ENCODE measurements at places on chromosomes 13 and 19.
A peak's percentile ranks its signal among the peaks of the same experiment; 100 is the strongest.

DNA sequence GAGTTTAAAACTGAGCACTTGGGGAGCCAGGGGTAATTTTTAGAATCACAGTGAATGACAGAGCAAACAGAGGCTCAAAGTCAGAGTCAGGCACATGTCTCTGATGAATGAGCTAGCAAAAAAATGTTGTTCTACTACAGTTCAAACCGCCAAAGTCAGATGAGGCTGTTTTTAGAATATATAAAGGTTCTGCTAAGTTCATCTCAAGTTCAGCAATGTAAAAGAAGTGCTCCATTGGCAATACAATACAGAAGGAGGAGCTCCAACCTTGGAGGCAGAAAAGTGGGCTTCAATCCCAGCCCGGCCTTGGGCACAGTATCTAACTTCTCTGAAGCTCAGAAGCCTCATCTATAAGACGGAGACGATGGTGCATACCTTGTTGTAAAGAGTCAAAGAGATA is 70.1 kb upstream of the IPO5 start:
- DNase-seq = no peak

- no peak for DNase-seq
Observed at GRCh38 chr13:100797921-100798320, 123.3 kb upstream of the TMTC4 start.

DNA sequence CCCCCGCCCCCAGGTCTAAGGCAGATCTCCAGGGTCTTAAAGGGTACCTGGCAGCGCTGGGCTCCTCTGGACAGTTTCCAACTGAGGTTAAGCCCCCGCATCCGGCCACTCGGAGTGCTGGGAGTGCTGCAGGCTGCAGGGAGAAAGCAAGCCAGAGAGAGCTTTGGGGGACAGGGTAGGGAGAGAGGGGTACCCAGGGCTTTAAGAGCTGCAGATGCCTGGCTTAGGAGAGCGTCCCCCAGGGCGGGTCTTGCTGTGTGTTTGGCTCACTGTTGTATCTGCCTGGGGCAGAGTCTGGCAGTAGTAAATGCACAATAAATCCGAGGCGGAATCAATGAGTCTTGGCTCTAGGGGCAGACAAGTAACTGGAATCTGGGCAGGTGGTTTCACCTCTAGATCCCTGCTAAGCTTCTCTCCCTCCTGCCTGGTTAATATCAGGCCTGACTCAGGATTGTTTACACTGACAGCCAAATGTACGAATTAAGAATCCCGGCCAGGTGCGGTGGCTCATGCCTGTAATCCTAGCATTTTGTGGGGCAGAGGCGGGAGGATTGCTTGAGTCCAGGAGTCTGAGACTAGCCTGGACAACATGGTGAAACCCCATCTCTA is 798 bp upstream of the COX6B2 start:
- no peak for DNase-seq

GRCh38 chr19:3360421-3361383 is 5.7 kb upstream of the NFIC start:
- no peak for DNase-seq

- DNase-seq = no peak
Observed at GRCh38 chr13:103540382-103540765, 474.2 kb upstream of the SLC10A2 start.

DNA sequence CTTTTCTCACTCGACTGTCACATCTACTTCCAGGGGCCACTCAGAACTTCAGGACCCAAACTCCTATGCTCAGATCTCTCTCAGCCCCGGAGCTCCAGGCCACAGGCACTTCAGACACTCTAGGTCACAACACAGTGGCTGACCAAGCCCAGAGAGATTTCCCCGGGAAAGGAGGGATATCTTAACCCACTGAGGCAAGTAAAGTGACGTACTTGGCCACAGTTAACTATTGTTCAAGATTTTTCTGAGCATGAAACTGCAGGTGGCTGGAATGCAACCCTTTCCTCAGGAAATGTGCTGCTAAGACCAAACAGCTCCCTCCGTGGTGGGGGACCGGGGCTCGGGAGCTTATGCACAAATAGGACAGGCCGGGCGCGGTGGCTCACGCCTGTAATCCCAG is 23.9 kb downstream of the OPA3 start:
- no peak for DNase-seq

GRCh38 chr13:30892966-30893365 is 13.1 kb upstream of the MEDAG start:
- DNase-seq = no peak

- no peak for DNase-seq
Observed at GRCh38 chr13:44307255-44307654, 66.4 kb upstream of the SERP2 start.

- peak; percentile 75 for DNase-seq
Observed at GRCh38 chr19:42423462-42424344, 3.5 kb downstream of the LIPE start.

- DNase-seq = no peak
Observed at GRCh38 chr19:42068756-42069571, 1.0 kb downstream of the GRIK5 start.

DNA sequence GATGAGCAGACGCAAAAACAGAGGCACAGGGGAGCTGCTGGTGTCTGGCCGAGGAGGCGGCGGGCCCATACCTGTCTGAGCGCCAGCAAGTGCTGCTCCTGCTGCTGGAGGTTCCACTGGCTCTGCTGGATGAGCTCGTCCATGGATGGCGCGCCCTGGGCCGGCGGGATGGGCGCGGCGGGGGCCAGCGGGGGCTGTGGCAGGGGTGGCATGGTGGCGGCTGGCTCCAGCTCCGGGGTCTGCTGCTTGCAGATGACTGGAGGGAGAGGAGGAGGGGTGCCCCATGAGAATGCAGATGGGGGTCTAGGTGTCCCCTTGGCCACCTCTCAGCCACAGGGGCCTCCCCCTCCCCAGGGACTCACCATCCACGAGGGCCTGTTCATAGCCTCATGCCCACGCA is 6.9 kb downstream of the CHERP start:
- DNase-seq = no peak

DNA sequence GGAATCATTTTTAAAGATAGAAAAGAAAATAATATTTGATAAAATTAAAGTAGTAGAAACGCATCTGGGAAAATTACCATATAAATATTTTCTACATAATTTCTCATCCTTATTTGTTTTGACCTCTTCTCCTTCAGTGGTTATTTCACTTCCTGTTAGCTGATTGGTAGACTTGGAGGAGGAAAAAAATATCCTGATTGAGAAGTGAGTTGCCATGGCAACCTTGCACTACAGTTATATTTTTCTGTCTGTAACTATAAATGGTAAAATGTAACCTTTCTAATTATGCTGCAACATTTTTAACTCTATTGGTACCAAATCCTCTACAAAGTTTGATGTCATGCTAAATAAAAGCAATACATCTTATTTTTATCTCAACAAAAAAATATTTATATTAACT is 45.2 kb downstream of the SCEL start:
- no peak for DNase-seq

GRCh38 chr13:29059800-29060199 is 239.7 kb downstream of the MTUS2 start:
- no peak for DNase-seq

DNA sequence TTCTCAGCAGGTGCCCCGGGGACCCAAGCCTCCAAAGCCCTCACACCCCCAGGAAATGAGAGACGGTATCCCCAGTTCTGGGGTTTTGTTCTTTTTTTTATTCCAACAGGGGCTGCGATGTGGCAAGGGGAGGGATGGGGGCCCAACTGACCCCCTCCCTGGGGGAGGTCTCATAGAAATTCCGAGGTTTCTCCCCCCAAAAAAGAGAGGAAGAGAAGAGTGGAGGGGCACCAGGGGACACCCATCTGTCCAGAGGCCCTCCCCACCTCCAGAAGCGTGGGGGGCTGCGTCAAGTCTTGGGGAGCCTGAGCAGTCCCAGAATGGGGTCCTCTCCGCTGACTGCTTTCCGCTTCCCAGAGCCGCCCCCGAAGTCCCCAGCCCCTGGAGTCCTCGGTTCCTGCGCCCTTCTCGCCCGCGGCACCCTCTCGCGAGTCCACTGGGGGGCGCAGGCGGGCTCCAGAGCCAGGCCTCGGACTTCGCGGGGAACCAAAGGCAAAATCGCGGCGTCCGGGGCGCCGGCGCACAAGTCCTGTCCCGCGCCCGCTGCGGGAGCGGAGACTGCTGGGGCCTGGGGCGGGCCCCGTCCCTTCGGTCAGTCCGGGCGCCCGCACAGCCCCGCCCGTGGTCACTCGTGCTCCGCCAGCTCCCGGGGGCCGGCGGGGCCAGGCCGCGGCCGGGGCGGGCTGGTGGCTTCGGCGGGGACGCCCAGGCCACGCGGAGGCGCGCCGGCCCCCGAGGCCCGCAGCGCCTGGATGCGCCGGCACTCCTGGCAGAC is 4.4 kb upstream of the ATP1A3 start:
- no peak for DNase-seq

GRCh38 chr13:97135883-97136282 is 86.2 kb upstream of the MBNL2 start:
- DNase-seq = no peak

GRCh38 chr19:37078717-37079032 is 442 bp downstream of the ZNF420 start:
- no peak for DNase-seq

DNA sequence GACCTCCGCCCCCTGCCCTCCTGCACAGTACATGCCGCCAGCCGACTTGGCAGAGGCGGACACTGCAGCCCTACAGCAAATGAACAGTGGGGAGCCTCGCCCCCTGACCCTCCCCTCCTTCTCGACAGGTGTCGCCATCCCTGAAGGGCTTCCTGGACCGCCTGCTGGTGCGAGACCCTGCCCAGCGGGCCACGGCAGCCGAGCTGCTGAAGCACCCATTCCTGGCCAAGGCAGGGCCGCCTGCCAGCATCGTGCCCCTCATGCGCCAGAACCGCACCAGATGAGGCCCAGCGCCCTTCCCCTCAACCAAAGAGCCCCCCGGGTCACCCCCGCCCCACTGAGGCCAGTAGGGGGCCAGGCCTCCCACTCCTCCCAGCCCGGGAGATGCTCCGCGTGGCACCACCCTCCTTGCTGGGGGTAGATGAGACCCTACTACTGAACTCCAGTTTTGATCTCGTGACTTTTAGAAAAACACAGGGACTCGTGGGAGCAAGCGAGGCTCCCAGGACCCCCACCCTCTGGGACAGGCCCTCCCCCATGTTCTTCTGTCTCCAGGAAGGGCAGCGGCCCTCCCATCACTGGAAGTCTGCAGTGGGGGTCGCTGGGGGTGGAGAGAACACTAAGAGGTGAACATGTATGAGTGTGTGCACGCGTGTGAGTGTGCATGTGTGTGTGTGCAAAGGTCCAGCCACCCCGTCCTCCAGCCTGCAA is 18.3 kb upstream of the NCCRP1 start:
- no peak for DNase-seq

GRCh38 chr13:42174344-42175162 is 97.4 kb upstream of the AKAP11 start:
- DNase-seq = no peak

DNA sequence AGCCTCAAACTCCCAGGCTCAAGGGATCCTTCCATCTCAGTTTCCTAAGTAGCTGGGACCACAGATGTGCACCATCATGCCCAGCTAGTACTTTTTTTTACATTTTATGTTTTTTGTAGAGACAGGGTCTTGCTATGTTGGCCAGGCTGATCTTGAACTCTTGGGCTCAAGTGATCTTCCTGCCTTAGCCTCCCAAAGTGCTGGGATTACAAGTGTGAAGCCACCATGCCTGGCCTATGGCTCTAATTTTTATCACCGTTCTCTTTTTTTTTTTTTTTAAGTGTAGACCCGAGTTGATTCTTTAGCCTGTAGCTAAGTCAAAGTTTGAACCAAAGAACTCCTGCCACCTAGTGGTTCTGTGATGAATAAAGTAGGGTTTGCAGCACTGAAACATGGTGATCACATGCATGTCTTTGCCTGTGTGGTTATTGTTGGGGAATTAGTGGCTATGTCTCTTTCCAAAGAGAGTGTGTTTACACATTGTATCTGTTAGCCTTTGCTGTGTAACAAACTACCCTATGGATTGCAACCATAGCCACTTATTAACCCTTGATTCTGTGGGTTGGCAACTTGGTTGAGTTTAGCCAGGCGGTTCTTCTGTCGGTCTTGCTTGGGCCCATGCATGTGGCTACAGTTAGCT is 11.6 kb downstream of the NFILZ start:
- DNase-seq = no peak

GRCh38 chr19:5204212-5204611 is 136.4 kb downstream of the PTPRS start:
- no peak for DNase-seq

DNA sequence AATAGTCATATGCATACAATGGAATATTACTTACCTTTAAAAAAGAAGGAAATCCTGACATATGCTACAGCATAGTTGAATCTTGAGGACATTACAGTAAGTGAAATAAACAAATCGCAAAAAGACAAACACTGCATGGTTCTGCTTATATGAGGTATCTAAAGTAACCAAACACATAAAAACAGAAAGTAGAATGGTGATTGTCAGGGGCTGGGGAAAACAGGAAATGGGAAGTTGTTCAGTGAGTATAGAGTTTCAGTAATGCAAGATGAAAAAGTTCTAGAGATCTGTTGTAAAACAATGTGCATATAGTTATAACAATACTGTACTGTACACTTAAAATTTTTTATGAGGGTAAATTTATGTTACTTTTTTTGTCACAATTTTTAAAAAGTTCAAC is 219.4 kb downstream of the KLF5 start:
- DNase-seq = no peak

DNA sequence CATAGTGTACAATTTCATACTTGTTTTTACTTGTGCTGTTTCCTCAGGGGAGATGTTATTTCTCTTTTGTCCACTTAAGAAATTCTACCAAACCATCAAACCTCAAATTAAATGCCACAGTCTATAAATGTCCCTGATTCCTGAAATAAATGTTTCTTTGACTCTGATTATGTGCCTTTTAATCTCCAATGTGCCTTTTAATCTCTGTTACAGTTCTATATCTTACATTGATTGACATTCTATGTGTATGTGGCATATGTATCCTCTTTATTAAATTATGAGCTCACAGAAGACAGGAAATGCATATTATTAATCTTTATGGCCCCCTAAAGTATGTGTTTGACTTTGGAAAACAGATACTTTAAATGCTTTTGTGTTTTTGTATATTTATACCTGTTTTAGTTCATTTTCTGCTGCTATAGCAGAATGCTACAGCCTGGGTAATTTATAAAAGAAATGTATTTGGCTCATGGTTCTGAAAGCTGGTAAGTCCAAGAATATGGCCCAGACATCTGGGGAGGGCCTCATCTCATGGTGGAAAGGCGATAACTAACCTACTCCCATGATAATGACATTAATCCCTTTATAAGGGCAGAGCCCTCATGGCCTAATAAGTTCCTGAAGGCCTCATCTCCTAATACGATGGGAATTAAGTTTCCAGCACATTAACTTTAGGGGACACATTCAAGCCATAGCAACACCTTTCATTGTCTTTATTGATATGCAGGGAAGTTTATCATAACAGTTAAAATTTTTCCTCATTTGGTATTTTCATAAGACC is 403.9 kb downstream of the LIG4 start:
- DNase-seq = no peak

Data from kidney epithelial cell (primary cell).